ENCODE measurements at places on chromosomes 4 and X.

DNA sequence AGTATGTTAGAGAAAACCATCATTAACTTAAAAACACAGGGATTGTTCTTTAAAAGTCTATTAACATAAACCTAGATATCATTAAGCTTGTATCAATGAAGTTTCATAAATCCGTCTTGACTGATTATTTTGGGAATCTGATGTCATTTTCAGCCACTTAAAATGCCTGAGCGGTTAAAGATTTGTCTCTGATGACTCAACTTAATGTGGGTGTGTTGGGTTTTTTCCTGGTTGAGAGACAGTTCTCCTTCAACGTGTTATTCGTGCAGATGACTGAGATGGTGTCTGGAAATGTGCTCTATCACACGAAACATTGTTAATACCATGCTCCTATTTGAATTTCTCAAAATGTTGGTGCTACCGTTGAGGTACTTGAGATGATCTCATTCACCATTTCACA lies 227.3 kb upstream of the TENM3 start:
- no peak for DNase-seq

GRCh38 chr4:107689912-107690587 lies 30.0 kb downstream of the PAPSS1 start:
- DNase-seq: peak; percentile 56

- no peak for DNase-seq
These were observed 182.9 kb downstream of the C4orf33 start for GRCh38 chr4:129278868-129279267.

DNA sequence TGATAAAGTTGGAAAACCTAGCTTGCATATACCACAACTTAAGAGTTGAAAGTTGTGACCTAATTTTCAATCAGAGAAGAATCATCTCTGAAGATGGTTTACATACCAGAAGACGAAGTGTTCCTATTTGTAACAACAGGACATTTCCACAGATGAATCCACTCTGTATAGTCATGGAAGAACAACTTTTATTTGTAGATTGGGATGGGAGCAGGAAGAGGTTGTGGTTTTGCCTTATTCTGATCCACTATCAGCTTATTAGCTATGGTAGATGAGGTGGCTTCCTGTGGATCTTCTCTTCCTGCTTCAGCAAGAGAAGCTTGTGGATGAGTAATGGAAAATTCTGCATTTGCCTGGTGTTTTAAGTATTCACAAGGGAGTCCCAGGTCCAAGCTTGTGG lies 18.6 kb upstream of the SUPT20HL1 start:
- no peak for DNase-seq

GRCh38 chrX:154022108-154022507 lies 2.4 kb upstream of the IRAK1 start:
- DNase-seq: no peak

Data from AG08396 (cell line).